ENCODE measurements at places on chromosomes 3 and 15. TPM values are rescaled to one million over a fixed set of nuclear protein-coding genes. Genes with fewer than 3 reads are reported as not detected.

Gene APOD
- not detected for total RNA-seq

- DNase-seq, result no peak
Observed at GRCh38 chr15:26771578-26772153, 1.2 kb downstream of the GABRB3 start.

DNA sequence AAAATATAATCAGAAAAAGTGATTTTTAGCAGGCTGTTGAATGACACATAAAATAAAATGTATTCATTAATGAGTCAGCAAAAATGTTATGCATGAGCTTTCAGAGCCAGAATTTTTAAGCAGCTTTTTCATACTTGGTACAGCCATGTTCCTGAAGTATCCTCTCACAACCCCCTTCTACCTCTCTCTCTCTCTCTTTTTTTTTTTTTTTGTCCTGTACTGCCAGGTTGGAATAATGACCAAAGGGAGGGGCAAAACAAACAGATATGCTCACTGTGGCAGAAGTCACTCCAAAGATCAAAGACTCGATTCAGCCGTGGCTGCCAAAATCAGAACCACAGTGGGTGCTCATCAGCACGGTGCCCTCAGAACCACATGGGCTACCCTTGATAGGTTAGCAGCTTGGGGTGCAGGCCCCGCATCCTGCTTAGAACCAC, 383.0 kb downstream of the ZBTB20 start:
- no peak for DNase-seq

Gene CATSPER2
- total RNA-seq, result 3.9 TPM

- DNase-seq, result no peak
Observed at GRCh38 chr15:99385865-99386264, 134.6 kb downstream of the LRRC28 start.
